ENCODE measurements at places on chromosomes 3 and 15.

GRCh38 chr3:43405888-43406642 lies 119.7 kb downstream of the SNRK start:
- DNase-seq = peak; percentile 72

DNA sequence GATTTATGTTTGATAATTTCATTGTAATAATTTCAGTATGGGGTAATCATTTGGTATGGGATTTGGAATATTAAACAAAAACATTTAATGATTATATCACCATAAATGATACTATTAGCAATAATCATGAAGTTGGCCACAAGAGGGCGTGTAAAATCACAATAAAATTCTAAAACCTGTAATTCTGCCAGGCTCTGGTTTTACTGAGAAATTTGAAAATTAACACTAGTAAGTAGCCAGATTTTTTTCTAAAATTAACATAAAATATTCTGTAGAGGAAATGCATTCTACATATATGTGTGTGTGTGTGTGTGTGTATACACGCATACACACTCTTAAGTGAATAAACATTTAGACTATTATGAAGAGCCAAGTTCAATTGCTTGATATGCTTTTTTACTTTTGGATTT lies 40.5 kb downstream of the FEZF2 start:
- DNase-seq = peak; percentile 18

DNA sequence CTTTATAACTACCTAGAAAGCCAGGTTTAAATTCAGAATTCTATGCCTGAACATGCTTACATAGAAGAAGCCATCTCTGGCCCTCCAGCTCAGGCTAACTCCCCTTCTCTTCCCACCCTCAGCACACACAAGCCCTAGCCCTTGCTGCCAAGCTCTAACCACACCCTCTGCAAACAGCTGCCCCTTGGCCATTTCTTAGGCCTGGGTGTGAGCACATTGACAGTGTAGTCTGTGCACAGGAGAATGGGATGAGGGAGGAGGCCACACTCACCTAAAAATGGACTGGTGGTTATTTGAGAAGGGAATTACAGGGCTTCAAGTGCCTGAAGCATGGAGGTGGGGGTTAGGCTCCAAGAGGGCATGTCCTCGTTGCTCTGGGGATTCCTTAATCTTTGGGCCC lies 42.3 kb upstream of the SLC25A36 start:
- DNase-seq = no peak

DNA sequence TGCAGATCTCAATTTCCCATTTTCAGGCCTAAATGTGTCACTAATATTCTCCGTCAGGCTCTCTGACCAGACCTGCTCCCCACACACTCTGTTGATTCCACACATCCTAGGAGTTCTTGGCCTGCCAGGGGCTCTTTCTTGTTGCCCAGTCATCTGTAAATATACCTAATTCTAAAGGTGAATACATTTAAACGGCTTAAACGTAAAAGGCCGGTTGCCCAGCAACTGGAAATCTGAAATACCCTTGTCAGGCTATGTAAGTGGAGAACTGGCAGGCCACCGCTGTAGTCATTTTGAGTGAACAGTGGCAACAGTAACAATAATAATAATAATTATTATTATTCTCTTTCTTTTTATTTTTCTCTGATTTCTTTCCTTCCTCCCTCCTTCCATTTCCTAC lies 302.7 kb downstream of the AGBL1 start:
- no peak for DNase-seq

GRCh38 chr15:55999658-56000057 lies 6.2 kb upstream of the NEDD4 start:
- DNase-seq = no peak

GRCh38 chr15:25532269-25533140 lies 93.7 kb upstream of the UBE3A start:
- no peak for DNase-seq

- peak; percentile 80 for DNase-seq
Observed at GRCh38 chr15:85642693-85643066, 152.0 kb downstream of the KLHL25 start.

DNA sequence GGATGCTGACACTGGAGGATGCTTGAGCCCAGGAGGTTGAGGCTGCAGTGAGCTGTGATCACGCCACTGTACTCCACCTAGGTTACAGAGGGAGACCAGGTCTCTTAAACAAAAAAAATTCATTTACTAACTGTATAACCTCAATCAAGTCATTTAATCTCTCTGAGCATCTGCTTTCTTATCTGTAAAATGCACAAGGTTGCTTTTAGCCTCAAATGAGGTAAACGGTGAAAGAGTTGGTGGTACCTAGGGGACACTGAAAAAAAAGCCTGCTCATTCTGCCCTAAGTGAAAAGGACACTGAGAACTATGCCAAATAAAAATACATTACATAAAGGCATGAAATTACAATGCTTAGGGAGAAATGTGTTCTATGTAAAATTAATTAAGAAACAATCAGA lies 3.4 kb downstream of the PP2D1 start:
- no peak for DNase-seq

- DNase-seq = no peak
Observed at GRCh38 chr3:160668454-160668853, 8.5 kb upstream of the ARL14 start.

- DNase-seq = no peak
Observed at GRCh38 chr3:54165865-54166264, 43.5 kb downstream of the CACNA2D3 start.

DNA sequence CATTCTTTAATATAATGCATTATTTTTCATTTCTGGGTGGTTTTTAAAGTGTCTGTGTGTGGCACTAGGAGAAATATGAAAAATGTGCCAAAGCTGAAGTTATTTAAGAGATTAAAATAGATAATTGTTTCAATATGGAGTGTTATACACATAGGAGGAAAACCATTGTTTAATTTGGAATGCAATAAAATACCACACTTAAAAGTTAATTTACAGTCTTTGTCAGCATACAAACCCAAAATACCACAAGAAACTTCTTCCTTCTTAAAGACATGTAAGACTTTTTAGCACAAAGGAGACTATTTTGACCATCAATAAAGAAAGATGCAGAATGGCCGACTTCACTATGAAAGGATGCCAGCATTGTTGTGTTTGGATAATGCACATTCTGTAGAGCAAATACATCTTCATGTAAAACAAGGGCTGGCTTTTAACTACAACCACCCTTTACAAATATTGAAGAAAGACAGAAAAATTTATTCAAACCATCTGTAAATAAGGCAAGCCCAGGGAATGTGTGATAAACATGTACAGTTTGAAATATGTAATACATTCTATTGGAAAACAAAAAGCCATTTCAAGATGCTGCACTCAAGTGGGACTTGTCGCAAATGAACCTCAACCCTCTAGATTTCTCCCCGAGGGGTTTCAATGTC lies 1146.6 kb downstream of the ROBO1 start:
- DNase-seq = no peak

DNA sequence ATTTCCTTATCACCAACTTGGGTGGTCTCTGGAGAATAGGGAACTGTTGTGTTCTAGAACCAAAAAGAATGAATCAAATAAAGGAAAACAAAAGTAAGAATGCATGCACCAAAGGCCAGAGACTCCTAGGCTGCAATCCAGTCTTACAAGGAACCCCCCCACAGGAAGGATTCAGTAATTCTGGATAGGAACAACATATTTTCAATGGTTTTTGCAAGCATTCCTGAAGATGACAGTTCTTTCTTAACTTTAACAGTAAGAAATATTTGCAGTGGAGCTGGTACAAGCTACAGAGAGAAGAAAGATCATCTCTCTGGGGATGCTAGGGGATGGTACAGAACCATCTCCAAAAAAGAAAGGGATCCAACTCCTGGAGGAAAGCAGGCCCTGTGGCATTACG lies 116.2 kb upstream of the CHRM5 start:
- DNase-seq = no peak
